ENCODE measurements at places on chromosomes 1 and 21.

DNA sequence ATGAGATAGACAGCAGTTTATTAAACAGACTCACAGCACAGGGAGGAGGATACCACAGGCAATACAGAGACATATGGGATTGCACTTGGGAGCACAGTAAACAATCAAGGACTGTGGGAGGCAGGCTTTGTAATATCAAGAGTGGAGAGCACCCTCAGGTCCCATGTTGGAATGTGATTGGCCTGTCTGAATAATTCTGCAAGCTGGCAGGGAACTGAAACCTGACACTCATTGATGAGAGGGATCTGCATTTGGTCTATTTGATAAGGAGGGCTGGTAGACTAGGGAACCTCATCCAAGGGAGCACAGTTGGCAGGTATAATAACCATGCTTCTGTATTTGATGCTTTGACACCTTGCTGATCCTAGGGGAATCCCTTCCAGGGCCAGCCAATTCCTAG is 69.9 kb upstream of the PRMT6 start:
- DNase-seq: no peak

DNA sequence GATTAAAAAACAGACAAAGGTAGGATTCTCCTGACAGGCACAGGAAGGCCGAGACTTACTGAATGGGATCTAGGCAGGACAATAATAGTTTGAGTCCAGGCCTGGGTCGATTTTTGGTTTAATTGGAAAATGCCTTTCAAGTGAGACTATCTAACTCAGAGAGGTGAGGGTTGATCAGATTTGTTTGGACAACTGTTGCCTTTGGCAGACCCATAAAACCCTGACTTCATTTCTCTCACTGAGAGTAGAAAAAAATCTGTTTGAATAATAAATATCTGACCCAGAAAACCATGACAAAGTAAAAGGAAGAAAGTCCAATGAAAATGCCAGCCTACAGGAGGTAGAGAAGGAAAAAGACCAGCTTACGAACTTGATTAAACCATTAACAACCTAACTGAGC is 12.3 kb upstream of the SLC30A10 start:
- DNase-seq: no peak

- no peak for DNase-seq
These were observed 2.8 kb downstream of the RFX5 start for GRCh38 chr1:151344291-151344690.

DNA sequence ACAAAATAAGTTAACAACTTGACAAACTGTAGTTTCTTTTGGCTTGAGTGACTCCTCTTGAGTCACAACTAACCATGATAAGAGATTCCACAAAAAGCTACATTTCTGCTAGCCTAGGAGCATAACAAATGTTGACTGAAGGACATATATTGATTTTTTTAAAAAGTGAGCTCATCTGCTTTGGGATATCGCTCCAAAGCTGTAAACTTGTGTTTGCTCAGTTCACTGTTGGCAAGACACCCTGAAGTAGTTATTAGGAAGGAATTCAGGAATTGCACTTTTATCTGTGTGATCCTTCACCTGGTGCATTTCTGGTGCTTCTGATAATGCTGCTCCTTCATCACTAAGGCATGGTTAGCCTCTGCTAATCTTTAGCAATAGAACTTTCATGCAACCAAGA is 23.7 kb downstream of the RWDD3 start:
- no peak for DNase-seq

DNA sequence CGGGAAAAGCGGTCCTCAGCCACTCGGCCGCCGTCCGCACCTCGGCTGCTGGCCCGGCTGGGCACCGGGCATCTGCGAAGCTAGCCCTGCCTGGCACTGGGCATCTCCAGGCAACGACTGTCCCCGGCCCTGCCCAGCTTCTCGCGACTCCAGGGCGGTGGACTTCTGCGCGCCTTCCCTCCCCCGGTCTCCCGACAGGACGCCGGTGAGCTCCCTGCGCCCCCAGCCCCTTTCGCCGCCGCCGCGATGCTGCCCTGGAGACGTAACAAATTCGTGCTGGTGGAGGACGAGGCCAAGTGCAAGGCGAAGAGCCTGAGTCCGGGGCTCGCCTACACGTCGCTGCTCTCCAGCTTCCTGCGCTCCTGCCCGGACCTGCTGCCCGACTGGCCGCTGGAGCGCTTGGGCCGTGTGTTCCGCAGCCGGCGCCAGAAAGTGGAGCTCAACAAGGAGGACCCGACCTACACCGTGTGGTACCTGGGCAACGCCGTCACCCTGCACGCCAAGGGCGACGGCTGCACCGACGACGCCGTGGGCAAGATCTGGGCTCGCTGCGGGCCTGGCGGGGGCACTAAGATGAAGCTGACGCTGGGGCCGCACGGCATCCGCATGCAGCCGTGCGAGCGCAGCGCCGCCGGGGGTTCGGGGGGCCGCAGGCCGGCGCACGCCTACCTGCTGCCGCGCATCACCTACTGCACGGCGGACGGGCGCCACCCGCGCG is 514 bp downstream of the FAM43B start:
- DNase-seq: no peak

- DNase-seq: peak; percentile 24
These were observed 19.7 kb upstream of the ATP1B1 start for GRCh38 chr1:169086603-169087455.

DNA sequence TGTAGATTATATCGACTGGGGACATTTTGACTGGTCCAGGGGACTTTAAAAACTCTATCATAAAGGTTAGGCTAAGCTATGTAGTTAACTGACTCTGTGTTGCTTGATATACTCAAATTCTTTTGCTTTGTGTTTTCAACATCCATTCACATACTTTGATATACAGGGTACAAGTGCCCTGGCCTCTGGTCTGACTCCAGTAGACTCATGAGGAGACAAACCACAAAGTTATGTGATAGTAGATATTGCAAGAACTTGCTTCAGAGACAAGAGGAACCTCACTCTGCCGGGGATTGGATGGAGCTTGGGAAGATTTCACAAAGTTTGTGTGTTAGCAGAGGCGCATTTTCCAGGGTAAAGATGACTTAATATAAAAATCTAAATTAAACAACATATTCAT is 1.3 kb downstream of the GORAB start:
- no peak for DNase-seq

DNA sequence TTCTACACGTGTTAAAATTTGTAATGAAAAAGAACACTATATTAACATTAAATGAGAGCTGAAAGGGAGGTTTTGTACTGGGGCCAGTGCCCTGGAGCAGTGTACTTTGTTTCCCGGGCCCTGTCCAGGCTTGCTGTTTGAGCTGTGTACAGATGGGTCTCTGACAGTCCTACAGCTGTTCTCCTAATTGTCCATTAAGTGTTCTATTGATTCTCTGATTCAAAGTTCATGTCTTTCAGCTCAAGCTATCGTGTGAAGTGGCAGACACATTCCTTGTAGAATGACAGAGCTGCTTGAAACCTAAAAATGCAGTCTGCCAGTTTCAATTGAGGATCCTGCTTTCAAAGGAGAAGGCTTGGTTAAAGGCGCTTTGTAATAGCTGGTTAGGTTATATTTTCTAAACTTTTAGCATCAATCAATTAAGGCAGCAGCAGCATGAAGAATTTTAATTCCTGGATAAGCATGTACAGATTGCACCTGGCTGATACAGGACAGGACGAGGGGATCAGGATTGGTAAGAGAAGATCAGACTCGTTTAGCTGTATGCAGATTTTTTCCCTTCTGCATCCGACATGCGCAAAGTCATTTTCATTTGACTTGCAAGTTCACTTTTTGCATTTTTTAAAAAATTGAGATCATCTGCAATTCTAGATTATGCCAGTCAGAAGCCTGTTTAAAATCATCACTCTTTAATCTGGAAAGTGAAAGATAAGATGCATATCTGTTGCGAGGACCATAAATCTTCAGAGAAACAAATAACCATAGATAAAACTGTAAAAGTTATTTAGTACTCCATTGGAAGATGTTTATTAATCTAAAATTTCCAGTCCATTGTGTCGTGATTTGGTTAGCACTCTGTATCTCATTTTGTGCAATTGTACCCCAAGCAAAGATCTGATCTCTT is 98.5 kb downstream of the ATG4C start:
- DNase-seq: peak; percentile 8

- DNase-seq: no peak
These were observed 12.8 kb downstream of the THEMIS2 start for GRCh38 chr1:27885114-27885528.

DNA sequence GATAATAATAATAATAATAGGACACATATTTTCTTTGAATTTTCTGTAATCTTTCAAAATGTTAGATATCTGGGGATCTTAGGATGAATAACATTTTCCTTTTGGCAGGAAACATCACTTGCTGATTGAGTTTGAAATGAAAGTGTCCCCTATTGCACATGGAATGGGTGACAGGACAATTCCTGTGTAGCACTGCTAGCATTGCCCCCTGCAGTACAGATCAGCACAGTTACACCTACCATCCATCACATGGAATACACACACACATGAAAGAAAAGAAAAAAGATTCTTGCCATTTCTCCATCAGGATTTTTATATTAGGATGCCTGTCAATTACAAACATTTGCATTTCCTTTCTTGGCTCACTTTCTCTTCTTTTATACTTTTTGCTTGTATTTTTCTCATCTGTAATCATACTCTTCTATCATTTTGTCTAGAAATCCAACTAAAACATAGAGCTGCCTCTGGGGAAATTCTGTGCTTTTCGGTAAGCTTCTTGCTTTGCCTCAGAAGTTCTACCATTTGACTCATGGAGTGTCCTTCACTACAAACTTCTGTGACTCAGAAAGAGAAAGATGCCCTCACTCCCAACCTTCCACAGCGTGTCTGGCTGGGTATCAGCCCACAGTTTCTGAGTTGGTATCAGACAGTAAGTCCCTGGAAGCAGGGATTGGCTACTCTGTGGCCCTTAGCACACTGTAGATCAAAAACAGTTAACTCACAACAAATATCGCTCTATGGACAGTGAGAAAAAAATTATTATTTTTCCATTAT is 641.2 kb downstream of the PTPRC start:
- DNase-seq: no peak

DNA sequence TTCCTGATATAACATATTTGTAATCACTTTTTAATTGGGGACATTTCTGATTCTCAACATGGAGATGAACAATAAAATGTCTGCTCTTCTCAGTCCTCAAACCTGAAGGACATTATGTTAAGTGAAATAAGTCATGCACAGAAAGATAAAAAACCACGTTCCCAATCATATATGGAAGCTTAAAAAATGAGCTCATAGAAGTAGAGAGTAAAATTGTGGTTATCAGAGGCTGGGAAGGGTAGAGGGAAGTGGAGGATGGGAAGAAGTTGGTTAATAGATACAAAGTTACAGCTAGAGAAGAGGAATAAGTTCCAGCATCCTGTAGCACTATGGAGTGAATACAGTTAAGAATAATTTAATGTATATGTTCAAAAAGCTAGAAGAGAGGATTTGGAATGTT is 1.5 kb upstream of the CD48 start:
- DNase-seq: no peak

DNA sequence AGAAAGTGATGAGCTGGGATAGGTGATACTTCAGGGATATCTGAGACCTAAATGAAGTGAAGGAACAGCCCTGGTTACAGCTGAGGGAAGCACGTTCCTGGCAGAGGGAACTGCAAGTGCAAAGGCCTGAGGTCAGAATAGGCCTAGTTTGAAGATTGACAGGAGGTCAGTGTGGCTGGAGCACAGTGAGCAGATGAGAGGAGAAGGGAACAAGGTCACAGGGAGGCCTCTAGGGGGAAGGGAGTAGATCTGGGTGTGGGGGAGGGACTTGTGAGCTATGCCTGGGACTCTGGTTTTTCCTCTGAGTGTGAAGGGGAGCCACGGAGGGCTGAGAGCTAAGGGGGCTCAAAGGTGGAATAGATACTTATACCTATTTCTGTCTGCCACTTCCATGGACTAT is 736.4 kb downstream of the MATN1 start:
- no peak for DNase-seq

GRCh38 chr1:160471253-160471652 is 51.8 kb downstream of the SLAMF6 start:
- no peak for DNase-seq

GRCh38 chr1:44631647-44632539 is 42.4 kb downstream of the TMEM53 start:
- no peak for DNase-seq

- DNase-seq: no peak
These were observed 75.2 kb upstream of the TARDBP start for GRCh38 chr1:10936998-10937901.

DNA sequence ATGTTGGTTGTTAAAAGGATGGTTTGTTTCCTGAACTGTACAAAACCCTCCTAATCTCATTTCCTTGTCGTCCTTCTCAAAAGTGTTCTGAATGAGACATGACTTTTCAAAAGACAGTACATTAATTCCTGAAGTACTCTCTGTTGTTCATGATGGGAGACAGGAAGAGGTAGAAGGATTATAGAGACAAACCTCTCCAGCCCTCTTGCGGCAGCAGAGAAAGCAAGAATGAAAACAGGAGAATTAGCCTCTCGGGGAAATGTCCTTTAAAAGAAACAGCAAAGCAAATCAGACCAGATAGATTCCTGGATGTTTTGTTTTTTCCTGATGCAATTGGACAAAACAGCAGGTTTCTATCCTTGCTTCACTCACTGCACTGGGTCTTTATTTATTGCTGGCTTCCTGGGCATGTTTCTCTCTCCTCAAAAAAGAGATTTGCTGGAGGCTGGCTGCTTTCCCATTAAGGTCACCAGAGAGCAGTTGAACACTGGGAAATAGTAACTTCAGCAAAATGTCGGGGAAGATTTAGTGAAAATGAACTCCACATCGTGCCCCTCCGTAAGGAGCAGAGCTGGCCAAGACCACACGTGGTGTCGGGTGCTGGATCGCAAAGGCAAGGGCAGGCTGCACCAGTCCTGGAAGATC is 145.8 kb upstream of the SYT6 start:
- DNase-seq: no peak

GRCh38 chr21:39153373-39153772 is 29.9 kb downstream of the PSMG1 start:
- no peak for DNase-seq

GRCh38 chr1:32219022-32219421 is 3.1 kb downstream of the TMEM234 start:
- no peak for DNase-seq
